Brain microvascular endothelial cell (primary cell): ENCODE measurements at places on chromosomes 3 and 15.

DNA sequence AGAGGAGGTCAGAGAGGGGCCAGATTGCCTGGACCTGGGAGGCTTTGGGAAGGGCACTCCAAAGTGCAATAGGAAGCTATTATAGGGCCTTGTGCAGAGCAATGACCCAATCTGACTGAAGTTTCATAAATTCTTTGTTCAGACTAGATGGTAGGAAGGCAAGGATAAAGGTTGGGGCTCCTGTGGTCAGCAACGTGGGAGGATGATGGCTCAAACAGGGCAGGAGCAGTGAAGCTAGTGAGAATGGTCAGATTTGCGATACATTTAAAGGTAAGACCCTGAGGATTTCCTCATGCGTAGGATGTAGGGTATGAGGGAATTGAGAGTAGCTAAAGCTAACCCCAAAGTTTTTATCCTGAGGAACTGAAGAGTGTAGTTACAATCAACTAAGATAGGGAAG, 139.0 kb downstream of the USP13 start:
- no peak for DNase-seq

- no peak for DNase-seq
These were observed 885 bp downstream of the EFCC1 start for GRCh38 chr3:129001806-129002572.

DNA sequence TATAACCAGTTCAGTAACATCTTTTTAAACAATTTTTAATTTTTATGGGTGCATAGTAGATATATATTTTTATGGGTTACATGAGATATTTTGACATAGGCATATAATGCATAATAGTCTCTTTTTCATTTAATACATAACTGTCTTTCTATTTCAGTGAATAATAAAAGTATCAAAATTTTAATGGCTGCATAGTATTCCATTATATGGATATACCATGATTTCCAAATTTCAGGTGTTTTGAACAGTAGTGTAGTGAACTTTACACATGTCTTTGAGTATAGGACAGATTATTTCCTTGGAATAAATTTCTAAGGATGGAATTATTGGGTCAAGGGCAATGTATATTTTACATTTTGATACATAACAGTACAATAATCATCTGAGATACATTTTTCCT, 10.7 kb downstream of the WHAMM start:
- DNase-seq = no peak

DNA sequence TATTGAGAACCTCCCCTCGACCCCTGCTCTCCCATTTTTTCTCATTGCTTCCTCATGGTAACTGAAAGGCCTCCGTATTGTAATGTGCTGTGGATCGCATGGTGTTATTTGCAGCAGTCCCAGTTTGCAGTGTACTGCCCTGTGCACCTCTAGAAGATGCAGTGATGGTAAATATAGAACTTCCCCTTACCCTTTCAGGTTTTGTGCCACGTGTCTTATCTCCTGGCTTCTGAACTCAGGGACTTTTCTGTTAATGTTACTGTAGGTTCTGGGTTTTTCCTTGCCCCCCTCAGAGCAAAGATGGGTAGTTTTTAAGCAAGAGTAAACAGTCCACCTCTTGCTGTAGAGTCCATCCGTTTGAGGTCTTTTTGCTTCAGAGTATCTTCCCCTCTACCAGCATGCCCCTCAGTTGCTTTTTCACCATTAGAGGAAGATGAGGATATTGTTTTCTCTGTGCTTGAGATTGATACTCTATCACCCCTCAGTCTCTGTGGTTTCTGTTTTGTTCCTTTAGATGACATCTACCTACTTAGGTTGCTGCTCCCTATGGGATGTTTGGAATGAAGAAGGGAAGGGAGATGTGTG, 22.4 kb downstream of the CHD2 start:
- DNase-seq = no peak

DNA sequence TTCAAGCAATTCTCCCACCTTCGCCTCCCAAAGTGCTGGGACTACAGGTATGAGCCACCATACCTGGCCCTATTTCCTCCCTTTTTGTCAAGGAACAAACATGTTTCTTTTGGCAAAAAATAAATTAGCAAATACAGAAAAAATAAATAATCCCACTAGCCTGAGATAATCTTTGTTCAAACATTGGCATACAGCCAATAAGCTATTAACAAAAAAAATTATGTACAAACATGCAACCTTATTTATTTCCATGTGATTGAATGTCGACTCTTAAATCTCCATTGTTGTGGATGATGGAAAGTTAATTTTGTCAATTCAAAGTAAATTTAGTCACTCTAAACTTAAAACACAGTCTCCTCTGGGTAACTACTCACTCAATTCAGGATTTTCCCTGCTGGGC, 18.3 kb upstream of the IL16 start:
- no peak for DNase-seq

- no peak for DNase-seq
These were observed 109.6 kb upstream of the SEMA6D start for GRCh38 chr15:47607695-47608094.

DNA sequence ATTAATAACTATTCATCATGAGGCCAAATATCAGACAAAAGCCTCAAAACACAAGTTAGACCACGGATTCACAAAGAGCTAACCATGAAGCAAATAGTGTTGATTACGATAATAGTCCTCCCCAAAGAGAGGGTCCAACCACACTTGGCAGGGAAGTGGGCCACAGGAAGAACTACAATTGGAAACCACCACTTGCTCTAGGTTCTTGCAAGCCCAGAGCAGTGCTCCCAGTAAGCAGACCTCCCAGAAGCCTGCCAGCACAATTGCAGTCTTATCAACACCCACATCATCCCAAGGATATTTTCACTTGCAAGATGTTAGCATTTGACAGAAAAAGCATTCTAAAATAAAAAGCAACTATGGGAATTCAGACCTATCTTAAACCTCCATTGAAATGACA, 11.3 kb downstream of the SETD2 start:
- DNase-seq = no peak

GRCh38 chr15:45064386-45064785, 41.4 kb downstream of the SORD start:
- peak; percentile 22 for DNase-seq

DNA sequence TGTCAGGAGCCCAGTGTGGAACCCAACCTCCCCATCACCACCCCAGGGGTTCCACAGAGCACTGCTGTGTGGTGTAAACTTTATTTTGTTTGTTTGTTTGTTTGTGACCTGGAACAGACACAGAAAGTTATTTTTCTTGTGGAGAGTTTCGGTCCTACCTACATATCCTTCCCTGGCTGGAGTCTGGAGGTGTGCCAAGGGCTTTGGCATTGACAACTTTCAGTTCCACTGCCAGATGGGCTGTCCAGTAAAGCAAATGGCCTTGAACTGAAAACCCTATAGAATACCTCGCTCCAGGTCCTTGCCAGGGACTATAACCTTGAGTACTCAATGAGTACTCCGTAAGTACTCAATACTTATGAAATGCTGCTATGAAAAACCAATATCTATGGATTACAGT, 103.5 kb downstream of the MITF start:
- no peak for DNase-seq

DNA sequence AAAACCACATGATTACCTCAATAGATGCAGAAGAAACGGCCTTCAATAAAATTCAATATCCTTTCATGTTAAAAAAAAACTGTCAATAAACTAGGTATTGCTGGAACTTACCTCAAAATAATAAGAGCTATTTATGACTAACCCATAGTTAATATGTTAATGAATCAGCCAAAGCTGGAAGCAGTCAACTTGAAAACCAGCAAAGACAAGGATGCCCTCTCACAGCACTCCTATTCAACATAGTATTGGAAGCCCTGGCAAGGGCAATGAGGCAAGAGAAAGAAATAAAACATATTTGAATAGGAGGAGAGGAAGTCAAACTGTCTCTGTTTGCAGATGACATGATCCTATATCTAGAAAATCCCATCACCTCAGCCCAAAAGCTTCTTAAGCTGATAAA, 456.1 kb downstream of the OCA2 start:
- no peak for DNase-seq

- DNase-seq = no peak
These were observed 357.2 kb downstream of the GABRG3 start for GRCh38 chr15:27328186-27328585.

- DNase-seq = no peak
These were observed 120.7 kb downstream of the VGLL4 start for GRCh38 chr3:11522953-11523571.

DNA sequence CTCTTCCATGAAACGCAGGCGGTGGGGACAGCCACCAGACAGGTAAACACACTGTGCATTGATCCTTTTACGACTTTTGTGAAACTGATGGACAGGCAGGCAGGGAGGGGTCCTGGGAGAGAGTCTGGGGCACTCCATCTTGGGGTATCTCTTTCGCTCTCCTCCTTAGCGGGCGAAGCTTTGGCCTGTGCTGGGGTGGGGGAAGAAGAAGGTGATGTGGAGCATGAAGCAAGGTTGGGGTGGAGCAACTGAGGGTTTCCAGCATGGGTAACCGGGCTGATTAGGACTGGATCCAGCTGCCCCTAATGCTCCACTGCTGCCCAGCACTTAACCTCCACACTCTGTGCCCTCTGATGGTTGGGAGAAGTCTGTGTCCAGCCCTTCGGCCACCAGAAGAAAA, 25.6 kb downstream of the MUC20 start:
- no peak for DNase-seq

GRCh38 chr15:46127361-46127874, 492.6 kb downstream of the SQOR start:
- DNase-seq = no peak

DNA sequence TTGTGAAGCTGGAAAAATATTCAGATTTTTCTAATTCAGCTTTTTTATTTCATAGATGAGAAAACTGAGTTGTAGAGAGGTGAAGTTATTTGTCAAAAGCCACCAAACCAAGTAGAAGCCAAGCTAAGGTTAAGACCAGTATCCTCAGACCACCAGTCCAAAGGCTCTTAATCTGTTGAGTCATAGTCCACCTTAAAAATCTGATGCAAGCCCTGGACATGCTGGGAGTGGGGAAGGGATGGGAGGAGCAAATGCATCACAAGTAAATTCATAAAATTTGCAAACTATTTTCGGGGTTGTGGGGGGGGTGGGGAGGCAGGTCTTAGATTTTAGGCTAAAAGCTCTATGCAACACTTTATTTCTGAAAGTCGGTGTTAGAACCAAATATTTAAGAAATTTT, 307.7 kb upstream of the SEMA6D start:
- no peak for DNase-seq

GRCh38 chr3:117272876-117273523, 563.4 kb downstream of the TUSC7 start:
- no peak for DNase-seq

GRCh38 chr3:43255662-43256061, 30.7 kb upstream of the SNRK start:
- no peak for DNase-seq

- no peak for DNase-seq
These were observed 196.5 kb downstream of the KLHL25 start for GRCh38 chr15:85598219-85598618.

GRCh38 chr15:71295603-71296314, 180.5 kb downstream of the THSD4 start:
- DNase-seq = peak; percentile 70

GRCh38 chr3:175103298-175103697, 244.2 kb downstream of the NAALADL2 start:
- no peak for DNase-seq

- DNase-seq = peak; percentile 67
These were observed 18.4 kb downstream of the CCK start for GRCh38 chr3:42247576-42248027.

DNA sequence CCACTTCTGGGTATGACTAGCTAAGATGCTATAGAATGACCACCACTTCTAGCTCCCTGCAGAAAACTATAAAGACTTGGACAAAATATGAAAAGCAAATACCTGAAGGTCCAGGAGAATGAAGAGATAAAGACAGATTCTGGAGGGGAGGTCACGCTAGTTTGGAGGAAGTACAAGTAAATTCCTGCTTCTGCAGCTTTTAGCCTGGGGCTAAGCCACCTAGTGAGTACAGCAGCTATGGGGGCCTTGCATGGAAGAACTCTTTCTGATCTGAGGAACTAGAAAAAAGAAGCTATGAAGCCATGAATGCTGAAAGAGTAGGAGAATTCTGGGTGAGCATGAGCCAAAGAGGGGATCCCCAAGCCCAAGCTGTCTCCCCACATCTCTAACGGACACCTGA, 29.8 kb downstream of the NRG4 start:
- no peak for DNase-seq

GRCh38 chr15:67126551-67127330, 61.3 kb downstream of the SMAD3 start:
- DNase-seq = no peak

DNA sequence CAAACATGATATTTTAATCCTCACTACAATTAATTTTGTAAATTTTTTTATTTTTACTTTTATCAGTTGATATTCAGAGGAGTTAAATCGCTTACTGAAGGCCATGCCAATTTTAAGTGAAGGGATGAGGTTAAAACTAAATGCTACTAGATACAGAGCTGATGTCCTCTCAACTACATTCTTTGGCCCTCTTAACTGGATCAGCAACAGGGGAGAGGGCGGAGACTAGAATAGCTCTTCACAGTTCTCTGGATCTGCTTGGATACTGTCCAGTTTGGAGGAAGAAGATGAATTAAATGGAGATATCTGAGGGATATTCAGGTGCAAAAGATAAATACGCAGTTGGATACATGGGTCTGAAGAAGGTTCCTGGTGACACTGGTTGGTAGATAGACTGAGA, 85.6 kb upstream of the LYSMD4 start:
- DNase-seq = no peak

- peak; percentile 44 for DNase-seq
These were observed 15.4 kb upstream of the ZNF774 start for GRCh38 chr15:90336705-90337141.

GRCh38 chr3:60025096-60026050, 975.5 kb upstream of the CFAP20DC start:
- peak; percentile 4 for DNase-seq

DNA sequence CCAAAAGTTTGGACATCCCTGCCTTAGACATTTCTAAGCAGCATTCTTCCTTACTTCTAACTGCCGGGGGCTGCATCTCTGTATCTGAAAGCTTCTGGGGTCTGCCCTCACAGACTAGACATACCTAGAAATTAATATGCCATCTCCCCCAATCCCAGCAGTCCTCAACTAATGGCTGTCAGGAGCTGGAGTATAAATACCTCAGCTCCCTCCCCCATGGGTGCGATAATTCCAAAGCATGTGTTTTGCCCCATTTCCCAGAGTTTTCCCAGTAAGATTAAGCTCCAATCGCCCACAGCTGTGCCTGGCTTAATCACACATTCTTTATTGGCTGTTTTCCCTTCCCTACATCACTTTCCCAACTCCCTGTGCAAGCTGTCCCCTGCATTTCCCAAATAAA, 13.8 kb upstream of the VPS8 start:
- no peak for DNase-seq

DNA sequence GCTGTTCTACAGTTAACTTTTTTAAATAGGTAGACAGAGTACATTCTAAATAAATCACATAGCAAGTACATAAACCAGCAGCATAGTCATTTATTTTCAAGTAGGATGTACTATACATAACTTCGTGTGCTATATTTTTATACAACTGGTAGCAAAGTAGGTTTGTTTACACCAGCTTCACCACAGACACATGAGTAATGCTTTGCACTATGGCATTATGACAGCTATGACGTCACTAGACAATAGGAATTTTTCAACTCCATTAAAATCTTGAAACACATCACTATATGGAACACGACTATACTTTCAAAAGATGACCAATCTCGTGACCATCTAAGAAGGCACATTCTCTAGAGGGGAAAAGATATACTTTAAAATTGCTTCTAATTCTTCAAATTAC, 3.5 kb downstream of the TEX55 start:
- peak; percentile 66 for DNase-seq

- DNase-seq = no peak
These were observed 57.3 kb upstream of the DLG1 start for GRCh38 chr3:197355713-197356112.
